ENCODE measurements at places on chromosomes 11 and 22.
A peak's percentile ranks its signal among the peaks of the same experiment; 100 is the strongest.

DNA sequence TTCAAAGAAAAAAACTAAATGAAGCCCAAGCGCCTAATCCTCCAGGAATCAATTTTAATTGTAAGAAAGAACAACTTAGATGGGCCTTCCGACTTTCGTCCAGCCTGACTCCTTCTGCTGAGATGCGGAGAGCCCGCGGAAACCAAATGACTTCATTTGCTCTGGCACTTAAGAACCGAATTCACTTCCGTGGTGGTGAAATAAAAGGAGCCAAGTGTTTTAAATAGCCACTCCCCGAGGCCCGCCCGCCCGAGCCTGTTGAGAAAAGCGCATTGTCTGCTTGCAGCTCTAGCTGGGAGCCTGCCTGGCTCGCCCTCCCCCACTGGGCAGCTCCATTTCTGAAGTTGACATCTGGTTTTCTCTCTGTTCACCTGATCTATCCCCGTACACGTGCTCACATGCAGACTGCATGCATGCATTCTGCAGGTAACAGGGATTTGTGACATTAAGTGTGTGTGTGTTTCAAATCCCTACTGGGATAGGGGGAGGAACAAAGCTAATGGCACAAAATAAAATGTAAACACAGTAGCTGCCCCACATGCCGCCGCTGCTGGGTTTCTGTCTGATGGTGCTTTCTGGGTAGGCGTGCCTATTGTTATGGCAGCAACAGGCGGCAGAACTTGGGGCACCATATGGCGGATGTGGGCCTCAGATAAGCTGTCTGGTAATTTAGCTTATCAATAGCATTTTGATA lies 6.2 kb downstream of the TEAD1 start:
- peak; percentile 52 for DNase-seq

- DNase-seq: peak; percentile 93
Measured at GRCh38 chr22:24510637-24511625, 15.8 kb downstream of the UPB1 start.

DNA sequence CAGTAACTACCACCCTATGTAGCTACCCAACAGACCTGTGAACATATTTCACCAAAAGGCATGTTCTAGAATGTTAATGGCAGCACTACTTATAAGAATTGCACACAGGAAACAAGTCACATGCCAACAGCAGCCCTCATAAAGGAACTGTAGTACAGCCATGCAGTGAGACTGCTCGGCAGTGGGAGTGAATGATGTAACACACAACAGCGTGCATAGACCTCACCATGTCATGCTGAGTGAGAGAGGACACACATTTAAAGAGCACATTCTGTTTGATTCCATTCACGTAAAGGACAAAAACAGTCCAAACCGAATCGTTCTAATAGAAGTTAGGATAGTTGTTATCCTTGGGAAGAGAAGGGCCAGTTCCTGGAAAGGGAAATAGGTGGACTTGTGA lies 27.2 kb upstream of the KIRREL3 start:
- DNase-seq: no peak

DNA sequence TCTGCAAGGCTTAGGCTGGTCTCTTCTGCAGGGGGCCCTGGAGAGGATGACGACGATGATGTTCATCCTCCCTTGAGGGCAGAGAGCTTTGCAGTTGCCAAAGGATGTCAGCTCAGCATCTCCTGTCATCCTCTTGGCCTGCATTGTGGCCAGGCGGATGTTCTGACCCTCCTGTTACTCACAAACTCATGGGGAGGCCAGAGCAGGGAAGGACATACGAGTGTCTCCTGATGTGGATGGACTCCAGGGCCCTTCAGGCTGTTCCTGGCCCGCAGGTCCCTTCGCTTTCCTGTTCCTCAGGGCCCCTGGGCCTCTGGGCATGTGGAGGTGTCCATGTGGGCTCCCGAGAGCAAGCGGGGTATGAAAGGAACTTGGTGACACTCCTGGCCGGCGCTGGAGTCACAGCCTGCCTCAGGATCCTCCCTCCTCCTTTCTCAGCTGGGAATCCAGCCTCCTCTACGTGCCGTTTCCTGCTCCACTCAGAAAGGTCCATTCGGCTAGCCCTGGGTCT lies 8.5 kb downstream of the ADORA2A start:
- no peak for DNase-seq

GRCh38 chr11:108790501-108791299 lies 125.8 kb downstream of the DDX10 start:
- DNase-seq: peak; percentile 28

GRCh38 chr22:25661073-25661472 lies 80.9 kb upstream of the MYO18B start:
- DNase-seq: no peak

GRCh38 chr11:119789766-119790407 lies 60.9 kb upstream of the NECTIN1 start:
- peak; percentile 49 for DNase-seq

DNA sequence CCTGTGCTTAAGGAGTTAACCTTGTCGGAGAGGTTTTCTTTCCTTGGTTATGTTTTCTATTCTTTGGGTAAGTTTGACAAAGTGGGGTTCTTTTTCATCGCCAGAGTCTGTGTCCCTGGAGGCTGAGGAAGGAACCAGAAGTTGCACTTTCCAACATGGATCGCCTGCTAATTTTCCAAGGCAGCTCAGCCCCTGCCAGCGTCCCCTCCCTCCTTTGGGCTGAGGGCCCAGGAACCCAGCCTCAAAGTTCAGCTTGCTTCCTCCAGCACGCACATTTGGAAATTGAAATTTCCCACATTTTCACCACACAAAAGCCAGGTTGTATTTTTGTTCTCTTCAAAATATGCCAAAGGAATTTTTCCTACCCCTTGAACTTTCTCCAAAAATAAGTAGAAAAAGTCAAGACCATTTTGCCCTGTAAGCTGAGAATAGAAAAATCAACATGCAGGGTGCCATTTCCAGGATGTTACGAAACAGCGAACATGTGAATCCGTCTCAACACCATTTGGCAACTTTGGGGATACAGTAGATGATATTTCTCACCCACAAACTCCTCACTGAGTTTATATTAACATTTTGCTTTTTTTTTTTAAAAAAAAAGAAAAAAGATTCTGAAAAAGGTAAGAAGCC lies 343.5 kb downstream of the TENM4 start:
- DNase-seq: no peak

GRCh38 chr11:90135016-90135415 lies 553 bp downstream of the NAALAD2 start:
- DNase-seq: no peak

DNA sequence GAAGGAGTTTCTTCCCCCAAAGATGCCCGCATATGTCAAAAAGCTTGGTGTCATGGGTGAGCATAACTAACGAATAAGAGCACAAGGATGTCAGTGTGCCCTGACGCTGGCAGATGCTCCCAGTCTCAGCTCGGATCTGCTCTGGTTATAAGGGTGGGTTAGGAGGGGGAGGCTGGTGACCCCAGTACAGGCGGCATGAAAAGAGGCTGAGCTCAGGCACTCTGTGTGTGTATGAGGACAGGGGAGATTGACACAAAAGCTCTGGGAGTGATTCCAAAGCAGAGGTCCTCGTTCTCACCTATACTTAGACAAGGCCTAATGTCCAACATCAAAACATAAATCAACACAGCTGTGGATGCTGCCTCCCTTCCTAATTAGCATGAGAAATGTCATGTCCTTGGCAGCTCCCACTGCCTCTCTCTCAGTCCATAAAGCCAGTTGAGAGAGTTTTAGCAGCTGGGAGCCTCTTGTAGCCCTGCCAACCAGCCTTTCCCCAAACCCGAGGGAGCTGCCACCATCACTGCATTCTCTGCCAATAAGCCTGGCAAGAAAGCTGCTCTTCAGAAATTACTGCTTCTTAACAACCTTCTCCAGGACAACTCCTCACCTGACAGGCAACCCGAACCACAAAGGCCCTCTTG lies 59.8 kb downstream of the SC5D start:
- no peak for DNase-seq

DNA sequence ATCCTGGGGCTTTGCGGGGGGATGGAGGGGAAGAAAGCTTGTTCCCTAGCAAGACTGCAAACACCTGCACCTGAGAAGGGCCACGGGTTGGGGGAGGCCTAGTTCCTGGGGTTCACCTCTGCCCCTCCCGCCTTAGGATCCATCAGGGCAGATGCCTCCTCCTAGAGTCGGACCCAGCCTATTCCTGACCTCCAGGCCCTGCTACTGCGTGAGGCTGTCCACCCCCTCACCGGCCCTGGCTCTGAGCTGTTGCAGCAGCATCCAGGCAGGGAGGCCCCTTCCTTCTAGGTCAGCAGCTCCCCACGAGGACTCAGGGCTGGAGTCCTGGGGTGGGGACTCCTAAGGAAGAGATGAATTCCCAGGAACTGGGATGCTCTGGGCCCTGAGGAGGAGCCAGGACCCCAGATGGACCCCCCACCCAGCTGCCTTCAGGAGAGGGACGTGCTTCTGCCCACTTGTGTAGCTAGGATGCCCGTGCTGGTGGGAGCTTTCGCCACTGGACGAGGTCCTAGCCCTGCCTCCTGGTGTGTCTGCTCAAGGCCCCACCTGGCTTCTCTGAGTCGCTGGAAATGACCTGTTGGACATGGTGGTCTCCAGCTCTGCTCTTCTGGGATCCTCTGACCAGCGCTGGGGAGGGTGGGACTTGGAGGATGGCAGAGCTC lies 10.3 kb downstream of the MRGPRF start:
- DNase-seq: no peak

DNA sequence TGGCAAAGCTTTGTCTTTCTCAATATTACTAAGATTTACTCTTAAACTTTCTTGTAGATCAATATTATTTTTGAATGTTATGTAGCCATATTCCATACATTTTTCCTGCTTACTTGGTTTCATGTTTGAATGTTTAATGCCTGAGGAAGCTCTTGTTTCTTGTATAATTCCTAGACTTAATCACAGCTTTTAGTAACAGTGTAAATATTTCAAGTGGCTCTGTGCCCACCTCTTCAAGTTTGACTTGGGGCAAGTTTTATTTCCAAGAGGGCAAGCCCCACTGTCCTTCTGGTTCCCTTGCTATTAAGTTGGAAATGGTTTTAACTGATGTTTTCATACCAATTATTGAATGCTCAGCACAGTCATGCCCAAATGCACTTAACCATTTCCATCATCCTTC lies 1004.1 kb downstream of the OPCML start:
- no peak for DNase-seq
